Lung (tissue), 17 donors: ENCODE measurements at places on chromosomes 7 and 10.

GRCh38 chr7:111765751-111766643 is 203.7 kb upstream of the IMMP2L start:
- no peak for DNase-seq

DNA sequence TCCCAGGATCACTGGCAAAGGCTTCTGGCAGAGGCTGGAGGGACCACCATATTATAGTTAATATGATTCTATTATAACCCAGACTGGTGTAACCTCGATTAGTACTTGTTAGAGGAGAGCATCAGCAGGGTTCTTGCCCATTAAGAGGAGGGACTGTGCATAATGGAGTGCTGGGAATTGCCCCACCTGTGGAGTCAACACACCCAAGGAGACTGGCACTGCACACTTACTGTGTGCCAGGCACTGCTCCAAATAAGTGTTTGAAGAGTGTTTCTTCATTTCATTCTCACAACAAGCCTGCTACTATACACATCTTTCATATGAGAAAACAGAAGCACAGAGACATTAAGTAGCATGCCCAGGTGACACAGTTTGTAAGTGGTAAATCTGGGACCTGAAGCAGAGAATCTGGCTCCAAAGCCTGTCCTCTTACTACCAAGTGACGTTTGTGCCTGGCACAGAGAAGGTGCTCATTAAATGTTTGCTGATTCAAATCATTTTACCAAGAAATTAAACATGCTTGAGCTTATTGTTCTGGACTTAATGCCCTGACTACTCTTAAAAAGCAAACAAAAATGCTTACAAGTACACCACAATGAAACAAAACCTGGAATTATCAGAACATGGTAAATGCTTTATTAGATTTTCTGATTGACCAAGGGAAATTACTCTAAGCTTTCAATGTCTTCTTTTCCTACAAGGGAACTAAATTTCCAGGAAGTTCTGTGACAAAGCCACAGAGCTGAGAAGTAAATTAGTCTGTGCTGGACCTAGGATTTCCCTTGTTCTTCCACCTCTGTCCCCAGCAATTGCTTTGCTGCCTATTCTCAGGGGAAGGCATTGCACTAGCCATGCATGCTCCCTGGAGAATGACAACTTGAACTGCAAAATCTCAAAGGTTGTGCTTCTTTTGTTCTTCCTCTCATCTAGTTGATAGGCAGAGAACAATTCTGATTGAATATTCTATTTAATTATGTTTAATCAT is 809 bp downstream of the SLC13A1 start:
- no peak for DNase-seq

GRCh38 chr7:137801003-137801402 is 45.8 kb downstream of the DGKI start:
- no peak for DNase-seq

DNA sequence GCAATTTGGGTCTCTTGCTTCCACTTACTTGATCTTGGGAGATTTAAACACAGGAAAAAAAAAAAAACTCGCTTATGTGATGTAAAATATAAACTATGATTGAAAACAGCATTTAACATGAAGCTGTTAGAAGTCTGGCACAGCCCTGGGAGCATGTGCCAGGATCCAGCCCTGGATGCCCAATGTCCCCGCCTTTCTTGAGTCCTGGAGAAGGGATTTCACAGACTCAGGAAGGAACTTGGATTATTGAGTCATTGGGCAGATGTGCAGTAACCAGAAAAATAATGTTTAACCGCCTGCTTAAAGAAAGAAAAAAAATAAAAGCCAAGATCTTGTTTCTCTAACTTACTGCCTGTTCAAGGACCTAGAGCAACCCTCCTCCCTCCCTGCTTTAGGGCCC is 3.7 kb upstream of the JCAD start:
- no peak for DNase-seq

DNA sequence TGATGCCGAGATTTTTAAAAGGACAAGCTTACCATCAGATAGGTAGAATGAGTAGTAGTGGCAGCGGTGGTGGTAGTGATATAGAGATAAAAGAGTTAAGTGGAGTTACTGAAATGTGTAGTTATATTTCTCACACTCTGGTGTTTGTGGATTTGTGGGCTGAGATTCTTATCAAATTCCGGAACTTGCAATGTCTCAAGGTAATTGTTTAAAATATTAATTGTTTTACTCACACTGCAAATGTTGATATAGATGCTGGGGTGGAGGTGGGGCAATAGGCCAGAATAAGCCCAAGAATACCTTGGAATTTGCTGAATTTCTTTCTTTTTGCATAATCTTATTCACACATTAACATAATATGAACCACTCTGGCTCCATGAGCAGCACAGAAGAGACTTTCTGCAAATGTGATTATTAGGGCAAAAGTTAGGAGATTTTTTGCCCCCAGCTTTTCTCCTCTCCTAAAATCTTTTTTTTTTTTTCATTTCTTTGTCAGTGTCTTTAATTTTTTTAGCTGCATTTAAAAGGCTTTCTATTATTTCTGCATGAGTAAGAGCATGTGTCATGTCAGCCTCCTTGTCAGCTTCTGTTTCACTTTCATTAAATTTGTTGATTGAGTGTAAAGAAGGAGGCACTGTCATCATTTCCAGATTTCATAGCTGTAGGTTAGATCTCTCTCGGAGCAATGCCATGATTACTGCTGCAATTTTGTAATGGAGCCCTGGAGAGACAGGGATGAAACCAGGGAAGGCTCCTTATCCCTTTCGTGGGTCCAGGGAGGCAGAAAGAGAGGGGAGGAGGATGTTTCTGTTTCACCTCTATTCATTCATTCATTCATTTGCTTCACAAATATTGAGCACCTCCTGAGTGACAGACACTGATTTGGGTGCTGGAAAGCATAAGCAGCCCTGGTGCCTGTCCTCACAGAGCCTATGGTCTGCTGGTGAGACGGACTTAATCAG is 13.1 kb upstream of the SGMS1 start:
- DNase-seq: no peak

DNA sequence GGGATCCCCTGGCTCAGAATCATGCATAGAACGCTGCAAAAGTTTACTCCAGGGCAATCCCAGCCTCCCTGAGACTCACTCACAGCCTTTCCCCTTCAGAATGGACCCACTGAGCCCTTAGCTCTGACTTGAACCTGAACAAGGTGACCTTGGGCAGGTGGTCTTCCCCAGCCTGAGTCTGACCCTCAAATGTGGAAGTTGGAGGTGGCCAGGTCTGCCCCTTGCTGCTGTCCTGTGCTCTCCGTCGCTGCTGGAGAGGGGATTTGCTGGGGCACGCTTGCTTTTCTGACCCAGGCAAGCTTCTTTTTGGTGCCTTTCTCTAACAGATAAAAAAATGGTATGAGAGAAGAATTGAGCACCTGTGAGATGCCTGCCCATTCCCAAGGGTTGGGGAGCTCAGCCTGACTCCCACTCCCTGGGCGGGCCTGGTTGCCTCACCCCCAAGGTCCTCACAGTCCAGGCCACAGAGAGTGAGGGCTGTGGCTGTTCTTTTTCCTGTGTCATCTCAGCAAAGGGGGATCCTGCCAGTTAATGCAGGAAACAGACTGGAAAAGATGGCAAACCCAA is 46.6 kb upstream of the IGFBP3 start:
- no peak for DNase-seq

GRCh38 chr7:46685051-46685450 is 764.0 kb upstream of the IGFBP3 start:
- no peak for DNase-seq

DNA sequence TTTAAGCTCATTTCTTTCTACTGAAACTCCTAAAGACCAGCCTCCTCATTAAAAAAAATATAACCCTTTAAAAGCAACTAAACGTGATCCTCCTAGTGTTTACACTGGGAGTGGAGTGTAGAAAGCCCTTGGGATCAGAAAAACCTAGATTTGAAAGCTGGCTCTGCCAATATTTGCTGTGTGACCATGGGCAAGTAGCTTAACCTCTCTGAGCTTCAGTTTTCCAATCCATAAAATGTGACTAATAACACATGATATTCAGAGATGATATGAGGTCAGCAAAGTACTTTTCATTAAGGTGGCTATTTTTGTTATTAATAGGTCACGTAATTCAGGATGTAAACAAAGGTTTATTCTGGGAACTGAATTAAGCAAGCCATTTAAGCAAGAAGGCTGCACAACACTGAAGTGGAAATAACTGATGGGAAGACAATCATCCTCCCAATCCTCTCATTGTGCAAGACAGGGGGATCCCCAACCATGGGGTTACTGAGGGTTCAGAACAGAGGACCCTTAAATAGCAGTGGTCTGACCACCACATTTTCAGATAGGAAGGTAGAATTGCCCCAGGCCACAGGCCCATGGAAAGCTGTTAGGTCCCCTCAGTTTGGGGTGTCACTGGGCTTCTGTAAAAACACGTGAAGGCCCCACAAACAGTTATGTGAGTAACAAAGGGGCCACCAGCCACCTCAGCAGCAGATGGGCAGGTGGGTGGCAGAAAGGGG is 49.1 kb upstream of the EEPD1 start:
- DNase-seq: no peak

- no peak for DNase-seq
These were observed 78.7 kb upstream of the ABI1 start for GRCh38 chr10:26939290-26939961.

DNA sequence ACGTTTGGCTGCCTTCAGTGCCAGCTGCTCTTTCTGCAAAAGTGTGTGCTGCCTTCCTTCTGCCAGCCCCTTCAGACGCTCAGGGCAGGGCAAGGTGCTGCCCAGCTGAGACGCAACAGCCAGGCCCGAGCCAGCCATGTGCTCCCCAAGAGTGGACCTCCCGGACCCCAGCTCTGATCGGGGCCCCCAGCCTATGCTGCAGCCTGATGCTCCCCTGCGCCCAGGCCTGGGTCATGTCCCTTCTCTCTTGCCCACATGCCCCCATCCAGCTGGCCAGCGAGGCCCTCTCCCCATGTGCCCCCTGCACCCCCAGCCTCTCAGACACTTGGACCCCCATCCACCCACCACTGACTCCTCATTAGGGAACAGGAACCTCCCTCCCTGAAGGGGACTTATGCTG is 17.8 kb downstream of the WDR86 start:
- DNase-seq: no peak

- no peak for DNase-seq
These were observed 172.5 kb downstream of the CCDC71L start for GRCh38 chr7:106488465-106488864.

- no peak for DNase-seq
These were observed 66.1 kb downstream of the ADD3 start for GRCh38 chr10:110073896-110074295.

DNA sequence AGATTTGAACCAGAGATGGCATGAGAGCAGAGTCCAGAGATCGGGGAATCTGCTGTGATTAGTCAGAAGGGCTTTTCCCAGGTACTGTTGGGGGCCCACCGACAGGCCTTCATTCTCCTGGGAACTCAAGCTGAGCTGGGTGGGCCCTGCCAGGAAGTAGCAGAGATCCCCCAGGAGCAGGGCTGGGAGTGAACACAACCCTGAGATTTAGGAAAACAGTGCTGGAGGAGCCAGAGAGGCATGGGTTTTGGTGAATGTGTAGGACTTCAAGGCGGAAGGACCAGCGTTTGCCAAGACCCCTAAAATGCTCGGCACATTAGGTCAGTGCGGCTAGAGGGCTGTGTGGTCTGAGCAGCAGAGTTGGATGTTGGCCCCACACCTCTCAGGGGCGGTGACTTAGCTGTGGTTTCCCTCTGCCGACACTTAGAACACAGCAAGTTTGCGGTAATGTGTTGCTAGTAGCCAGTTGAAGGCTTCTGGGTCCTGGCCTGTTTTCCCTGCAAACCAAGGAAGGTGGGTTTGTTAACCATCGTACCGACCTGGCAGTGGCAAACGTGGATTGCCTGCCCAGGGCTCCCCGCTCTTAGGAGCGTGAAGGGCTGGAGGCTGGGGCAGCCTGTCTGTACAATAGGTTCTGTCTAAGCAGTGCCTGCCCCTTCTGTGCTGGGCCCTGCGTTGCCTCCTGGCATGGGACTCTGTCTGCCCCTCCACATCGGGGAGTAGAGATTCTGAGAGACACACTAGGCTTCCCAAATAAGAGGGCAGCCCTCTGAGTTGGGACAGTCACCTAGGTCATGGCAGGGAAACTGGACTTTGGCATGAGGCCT is 14.0 kb downstream of the NACAD start:
- DNase-seq: no peak

- no peak for DNase-seq
These were observed 75.8 kb downstream of the NKX6-2 start for GRCh38 chr10:132710036-132710686.

GRCh38 chr10:83592337-83592935 is 546.9 kb upstream of the GHITM start:
- DNase-seq: no peak

GRCh38 chr10:34884272-34884952 is 69.3 kb upstream of the PARD3 start:
- peak; percentile 53 for DNase-seq

- no peak for DNase-seq
These were observed 59.3 kb downstream of the OAT start for GRCh38 chr10:124359336-124359832.

DNA sequence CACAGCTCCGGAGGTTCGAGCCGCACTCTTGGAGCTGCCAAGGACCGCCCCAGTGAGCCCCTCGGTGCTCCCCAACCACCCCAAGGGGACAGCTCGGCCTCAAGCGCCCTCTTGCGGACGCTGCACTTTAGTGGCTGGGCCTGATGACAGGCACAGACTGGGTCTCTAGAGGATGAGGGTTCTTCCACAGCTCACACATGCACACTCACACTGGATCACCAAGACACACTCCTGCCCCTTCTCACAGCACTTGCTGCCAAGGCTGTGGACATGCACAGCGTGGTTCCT is 2.1 kb downstream of the RET start:
- DNase-seq: peak; percentile 30

DNA sequence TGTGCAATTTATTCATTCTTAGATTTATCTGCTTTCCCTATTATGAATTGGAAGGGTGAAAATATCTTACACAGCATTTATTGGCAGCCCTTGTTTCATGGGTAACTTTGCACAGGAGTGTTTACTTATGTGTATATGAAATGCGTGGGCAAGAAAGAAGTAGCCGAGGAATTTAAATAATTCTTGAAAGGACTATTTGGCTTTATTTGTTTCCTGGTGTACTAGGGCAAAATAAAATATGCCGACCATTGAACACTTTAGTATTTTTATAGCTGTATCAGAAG is 93.7 kb downstream of the ARID5B start:
- no peak for DNase-seq

GRCh38 chr10:112203328-112204076 is 19.9 kb upstream of the GPAM start:
- DNase-seq: no peak

DNA sequence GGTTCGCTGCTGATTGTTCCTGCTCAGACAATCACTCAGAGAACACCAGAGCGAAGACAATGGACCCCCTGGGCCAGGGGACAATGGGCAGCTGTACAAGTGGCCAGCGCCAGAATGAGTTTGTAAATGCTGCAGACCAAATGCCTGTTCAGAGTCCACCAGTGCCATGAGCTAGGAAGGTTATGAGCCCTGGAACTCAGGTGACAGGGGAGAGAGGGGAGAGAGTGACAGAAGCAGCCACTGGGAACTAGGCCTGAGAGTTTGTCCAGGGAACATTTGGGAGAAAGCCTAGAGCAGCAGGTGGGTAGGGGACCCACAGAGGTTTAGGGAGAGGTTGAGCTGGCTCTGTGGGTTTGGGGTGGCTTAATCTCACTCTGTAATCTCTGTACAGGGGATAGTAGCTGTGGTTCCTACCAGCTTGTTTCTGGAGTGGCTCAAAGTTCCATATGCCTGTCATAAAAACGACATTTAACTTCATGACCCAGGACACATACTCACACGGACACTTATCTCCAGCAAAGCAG is 60.4 kb downstream of the C10orf105 start:
- no peak for DNase-seq

- no peak for DNase-seq
These were observed 199.9 kb upstream of the ZMIZ1 start for GRCh38 chr10:78868861-78869260.
